Activated CD4-positive, CD25-positive, alpha-beta regulatory T cell (primary cell): ENCODE measurements at places on chromosomes 7 and 10.

DNA sequence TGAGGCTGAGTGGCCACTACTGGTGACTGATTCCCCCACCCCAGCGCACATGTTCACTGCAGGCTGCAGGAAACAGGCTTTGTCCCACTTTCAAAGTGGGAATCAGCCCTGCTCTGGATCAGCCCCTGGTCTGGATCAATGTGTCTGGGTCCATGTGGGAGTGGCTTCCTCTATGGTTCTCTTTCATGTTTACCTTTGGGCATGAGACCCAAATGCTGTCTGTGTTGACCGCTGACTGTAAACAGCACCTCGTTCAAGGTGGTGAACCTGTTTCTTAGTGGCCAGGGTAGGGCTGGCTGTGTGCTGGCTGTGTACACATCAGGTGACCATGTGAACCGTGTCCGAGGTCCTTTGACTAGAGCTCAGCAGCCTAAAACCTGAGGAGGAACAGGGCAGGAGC is 121.8 kb downstream of the CAMK1D start:
- DNase-seq, result no peak

DNA sequence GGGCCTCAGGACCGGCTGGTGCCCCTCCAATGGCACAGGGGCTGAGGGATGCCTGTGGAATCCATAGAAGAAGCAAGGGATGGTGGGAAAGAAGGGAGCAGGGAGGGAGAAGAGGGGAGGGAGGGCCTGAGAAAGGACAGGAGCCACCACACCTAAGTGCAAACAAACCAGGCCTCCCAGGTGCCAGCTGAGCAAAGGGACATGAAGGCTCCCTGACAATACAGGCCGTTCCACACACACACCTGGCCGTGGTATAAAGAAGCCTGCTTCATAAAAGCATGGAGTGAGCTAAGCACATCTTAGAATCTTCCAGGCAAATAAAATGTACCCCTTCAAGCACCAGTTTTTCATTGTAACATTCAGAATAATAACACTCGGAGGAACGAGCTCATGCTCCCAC is 54.0 kb downstream of the OAT start:
- no peak for DNase-seq

DNA sequence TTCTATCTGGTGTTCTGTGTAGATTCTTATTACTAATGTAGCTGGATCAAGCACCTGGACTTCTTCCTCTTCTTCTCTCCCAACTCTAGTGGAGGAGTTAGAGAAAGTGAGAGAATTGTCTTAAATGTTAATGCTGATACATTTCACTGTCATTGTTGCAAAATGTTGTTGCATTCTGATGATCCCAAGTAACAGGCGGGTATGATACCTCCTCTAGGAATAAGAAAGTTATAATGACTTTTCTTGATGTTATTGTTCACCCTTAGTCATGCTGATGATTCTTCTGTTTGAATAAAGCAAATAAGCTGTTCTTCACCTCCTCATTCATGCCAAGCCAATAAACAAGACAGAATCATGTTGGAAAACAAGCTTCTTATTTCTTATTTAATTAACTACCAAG is 9.1 kb downstream of the CHRM2 start:
- no peak for DNase-seq

DNA sequence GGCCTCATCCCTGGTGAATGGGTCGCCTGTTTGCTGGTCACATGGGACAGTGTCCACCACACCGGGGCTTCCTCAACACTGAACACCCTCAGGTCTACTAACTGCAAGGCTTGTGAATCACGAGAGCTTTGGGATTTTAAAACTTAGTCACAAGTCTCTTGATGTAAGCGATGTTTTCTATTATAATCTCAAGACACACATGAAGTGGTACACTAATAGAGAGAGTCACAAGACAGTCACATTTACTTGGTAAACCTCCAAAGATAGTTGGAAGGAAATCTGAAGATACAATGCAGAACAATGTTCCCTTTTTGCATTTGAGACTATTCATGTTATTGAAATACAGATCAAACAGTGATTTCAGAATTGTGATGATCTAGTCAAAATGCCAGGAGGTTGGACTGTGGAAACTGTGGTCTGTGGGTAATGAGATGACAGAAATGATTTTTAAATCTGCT is 233.1 kb upstream of the KLF6 start:
- no peak for DNase-seq

DNA sequence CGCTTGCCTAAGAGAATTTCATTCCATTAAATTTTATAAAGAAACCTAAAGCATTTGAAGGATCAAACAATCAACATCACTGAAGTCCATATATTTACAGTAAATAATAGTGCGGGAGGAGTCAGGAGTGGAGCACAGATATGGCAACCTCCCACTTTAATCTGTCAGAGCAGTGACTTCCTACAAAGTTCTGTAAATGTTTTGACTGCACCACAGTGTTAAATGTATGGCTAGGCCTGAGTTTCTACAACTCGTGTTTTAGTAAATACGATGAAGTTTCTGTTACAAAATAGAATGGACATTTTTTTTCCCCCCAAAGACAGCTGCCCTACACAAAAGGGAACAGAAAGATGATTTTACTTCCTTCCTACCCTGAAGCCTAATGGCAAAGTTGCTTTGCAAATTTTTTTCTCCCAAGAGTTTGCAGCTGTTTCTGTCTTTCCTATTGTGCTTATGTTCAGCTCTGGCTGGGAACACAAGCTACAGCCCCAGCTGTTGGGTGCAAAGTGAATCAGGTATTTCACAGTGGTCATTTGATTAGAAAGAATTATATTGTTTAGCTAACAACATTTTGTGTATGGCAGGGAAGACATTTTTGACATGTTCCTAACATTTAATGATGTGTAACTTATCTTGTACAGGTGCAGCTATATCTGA is 62.1 kb downstream of the MET start:
- no peak for DNase-seq

- DNase-seq, result no peak
Observed at GRCh38 chr10:124279298-124279697, 139.4 kb downstream of the OAT start.

DNA sequence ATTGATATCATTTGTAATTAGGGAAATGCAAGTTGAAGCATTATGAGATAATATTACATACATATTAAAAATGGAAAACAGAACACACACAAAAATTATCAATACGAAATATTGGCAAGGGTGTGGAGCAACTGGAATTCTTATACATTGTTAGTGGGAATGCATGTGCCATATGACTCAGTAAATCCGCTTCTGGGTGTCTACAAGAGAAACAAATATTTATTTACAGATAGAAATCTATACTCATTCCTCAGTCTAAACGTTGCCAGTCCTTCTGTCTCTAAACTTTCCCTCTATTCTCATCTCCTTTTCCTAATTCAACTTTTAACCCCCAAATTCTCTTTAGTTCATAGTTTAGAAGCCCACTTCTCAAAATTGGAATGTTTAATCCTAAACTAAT is 170.4 kb upstream of the LRRTM3 start:
- DNase-seq, result no peak

GRCh38 chr10:60237977-60238758 is 151.5 kb downstream of the ANK3 start:
- no peak for DNase-seq

GRCh38 chr10:20817116-20817515 is 80.0 kb downstream of the NEBL start:
- no peak for DNase-seq

GRCh38 chr10:90136731-90137316 is 435.4 kb downstream of the KIF20B start:
- DNase-seq, result no peak

DNA sequence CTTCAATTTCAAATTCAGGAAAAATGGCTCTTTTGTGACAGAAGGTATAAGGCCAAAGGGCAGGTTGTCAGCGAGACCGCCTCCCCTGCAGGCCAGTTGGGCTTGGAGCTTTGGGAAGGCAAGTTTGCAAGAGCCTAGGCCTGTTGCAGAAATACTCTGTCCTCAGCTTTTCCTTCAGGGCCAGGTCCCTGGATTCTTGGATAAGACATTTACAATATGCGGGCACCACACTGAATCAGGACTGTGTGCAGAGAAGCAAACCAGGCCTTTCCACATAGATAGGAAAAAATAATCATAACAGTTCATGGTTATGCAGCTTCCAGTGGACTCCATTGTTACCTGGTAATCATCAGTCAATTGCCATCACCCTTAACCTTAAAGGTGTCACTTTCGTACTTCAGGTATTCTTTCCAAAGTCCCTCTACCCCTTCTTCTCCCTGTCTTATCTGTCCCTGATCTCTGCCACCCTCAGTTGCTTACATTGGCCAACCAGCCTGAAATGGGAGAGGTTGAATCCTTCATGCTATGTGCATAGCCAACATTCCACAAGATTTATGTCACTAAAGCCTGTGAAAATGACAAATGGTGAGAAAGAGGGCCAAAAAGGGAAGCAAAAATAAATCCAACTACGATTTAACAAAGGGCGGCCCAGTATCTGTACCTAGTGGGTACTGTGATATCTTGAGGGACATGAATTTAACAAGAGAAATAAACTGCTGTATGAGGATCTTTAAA is 304.5 kb upstream of the NFE2L3 start:
- no peak for DNase-seq

GRCh38 chr7:33393770-33394169 is 264.4 kb downstream of the BBS9 start:
- DNase-seq, result no peak

- no peak for DNase-seq
Observed at GRCh38 chr10:71607082-71607443, 112.5 kb downstream of the C10orf105 start.

DNA sequence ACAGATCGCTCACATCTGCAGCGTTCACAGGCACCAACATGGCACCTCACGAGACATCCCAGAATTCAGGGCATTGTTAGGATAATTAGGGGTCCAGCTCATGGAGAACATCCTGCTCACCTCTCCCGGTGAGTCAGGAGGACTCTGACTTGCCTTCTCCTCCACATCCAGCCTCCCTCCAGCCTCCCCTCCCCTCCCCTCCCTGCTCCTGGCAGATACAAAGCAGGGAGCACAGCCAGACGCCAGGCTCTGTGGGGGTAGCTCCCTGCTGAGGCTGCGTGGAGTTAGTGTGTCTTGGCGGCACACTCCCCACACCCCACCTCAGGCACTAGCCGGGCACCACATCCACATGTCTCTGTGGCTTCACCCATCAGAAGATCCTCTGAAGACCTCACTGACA is 320.6 kb downstream of the CXCL12 start:
- DNase-seq, result no peak

- DNase-seq, result no peak
Observed at GRCh38 chr7:17940951-17941431, 697 bp upstream of the SNX13 start.

DNA sequence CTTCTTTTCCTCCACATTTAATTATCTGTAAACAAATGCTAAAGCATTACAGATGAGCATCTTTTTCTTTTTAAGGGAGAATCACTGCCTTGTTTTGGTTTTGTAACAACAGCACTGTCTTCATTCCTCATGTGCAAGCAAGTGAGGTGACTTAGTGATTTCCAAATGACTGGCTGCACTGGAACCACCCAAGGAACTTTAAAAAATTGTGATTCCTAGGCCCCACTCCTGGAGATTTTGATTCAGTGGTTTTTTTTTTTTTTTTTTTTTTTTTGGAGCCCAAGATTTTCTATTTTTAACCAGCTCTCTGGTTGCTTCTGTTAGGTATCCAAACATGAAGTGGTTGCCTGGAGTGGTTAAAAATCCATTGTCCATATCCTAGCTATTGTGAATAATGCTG is 176.2 kb downstream of the LRMDA start:
- no peak for DNase-seq

DNA sequence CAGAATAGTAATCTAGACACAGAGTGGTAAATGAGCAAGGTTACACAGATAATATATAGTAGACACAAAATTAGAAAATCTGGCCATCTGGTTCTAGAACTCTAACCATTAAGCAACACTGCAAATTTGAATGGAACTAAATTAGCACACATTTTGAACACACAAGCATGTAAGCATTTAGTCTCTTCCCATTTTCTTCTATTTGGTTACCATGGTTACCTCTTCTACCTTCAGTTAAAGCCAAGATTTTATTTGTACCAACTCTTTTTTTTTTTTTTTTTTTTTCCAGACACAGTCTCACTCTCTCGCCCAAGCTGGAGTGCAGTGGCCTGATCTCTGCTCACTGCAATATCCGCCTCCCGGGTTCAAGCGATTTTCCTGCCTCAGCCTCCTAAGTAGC is 790.5 kb downstream of the MAGI2 start:
- DNase-seq, result no peak

DNA sequence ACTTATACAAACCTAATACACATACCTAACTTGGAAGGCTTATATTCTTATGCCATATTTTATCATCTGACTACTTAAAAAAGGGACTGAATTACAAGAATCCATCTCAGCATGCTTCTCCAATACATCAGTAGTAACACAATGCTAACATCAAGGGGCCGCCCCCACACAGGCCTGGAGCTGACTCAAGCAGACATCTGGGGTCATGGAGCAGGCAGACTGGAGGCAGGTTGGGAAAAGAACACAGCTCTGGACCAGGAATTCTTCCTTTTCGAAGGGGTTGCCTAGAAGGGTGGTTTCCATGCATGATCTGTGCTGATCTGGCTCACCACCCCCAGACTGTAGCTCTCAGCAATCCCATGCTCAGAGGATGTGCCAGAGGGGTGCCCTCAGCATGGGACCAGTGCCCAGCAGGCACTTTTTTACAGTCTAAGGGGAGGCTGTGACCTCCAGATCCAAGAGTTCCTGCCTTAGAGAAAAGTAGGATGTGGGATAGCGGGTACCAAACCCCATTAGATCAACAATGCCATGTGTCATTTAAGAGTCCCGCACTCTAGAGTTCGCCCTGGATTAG is 26.1 kb upstream of the DUSP5 start:
- DNase-seq, result no peak

DNA sequence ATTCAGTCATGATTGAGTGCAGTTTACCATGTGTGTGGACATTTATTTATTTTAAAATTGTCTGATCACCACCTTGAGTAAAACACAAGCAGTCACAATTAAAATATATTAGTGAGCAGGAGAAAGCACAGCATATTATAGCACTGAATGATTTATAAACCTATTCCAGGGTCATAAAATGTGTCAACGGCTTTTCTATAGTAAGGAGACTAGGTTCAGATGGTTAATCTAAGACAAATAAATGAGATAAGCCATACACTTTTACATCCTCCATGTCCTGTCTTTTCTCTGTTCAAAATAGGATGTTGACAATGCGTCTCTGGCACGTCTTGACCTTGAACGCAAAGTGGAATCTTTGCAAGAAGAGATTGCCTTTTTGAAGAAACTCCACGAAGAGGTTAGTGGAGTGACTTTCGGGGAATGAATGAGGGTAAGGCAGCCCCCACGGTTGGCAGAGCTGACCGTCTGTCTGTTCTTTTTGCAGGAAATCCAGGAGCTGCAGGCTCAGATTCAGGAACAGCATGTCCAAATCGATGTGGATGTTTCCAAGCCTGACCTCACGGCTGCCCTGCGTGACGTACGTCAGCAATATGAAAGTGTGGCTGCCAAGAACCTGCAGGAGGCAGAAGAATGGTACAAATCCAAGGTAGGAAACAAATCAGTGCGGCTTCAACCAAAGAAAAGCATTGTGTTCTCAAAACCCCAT is 5.4 kb downstream of the VIM start:
- no peak for DNase-seq
